Hematopoietic multipotent progenitor cell treated with erythropoietin and hydrocortisone succinate and interleukin-3 and kit ligand, for 15 days (in vitro differentiated cells): ENCODE measurements at places on chromosomes 11 and 22.

DNA sequence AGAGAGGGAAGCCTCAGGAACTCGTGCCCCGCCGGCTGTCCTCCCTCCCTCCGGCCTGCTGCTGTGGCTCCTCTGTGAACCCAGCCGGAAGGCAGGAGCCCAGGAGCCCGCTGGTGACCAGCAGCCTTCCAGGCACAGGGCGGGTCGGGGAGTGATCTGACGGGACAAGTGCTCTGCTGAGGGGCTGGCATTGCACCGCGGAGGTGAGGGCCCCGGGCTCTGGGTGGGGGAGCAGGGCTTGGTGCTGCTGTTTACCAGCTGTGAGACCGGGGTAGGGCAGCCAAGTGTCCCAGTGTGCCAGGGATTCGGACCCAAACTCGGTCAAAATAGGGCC lies 53.3 kb downstream of the FLRT1 start:
- DNase-seq: no peak

- DNase-seq: no peak
Measured at GRCh38 chr22:22091400-22091878, 108.9 kb upstream of the TOP3B start.

DNA sequence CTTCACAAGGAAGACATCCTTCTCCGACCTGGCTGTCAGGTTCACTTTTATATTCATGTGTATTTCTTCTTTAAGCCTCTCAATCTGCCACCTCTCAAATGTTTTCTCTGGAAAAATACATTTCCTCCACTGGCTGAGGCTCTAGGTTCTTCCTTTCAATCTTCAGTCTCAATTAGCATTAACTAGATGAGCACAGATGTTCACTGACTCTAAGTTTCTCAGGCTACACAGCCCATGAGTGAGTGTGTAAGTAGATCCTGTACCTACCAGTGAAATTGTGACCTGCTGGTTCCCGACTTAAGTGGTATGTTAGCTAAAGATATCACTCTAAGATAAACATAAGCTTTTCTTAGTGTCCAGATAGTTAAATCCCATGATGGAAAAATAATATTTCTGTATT lies 206.9 kb downstream of the ADAMTS15 start:
- DNase-seq: no peak

GRCh38 chr11:1597331-1597993 lies 632 bp downstream of the KRTAP5-2 start:
- no peak for DNase-seq

- DNase-seq: peak; percentile 83
Measured at GRCh38 chr11:64854534-64855502, 10.4 kb upstream of the CDC42BPG start.
